NCI-H2029 (cell line): ENCODE measurements at places on chromosomes 13 and 19.

DNA sequence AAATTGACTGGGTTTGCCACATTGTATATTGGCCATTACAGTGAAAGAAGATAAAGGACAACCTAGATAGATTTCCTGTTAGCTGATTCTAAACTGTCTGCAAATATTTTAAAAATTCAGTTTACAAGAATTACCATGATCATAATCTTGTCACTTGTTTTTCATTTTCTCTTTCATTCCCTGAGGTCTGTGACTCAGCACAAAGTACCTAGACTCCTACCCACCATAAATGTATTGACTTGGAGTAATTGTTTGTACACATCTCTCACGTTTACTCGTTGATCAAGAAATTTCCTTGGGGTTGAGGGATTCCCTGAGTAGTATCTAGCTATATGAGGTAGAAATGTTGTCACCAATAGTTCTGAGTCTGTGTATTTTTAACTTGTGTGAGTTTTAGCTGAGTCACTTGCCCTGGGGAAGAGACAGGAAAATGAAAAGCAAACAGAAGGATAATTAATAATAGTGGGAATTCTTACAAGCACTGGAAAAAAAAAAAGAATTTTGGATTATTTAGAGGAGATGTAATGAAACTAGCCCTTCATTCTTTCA lies 299.2 kb upstream of the DACH1 start:
- DNase-seq = no peak

DNA sequence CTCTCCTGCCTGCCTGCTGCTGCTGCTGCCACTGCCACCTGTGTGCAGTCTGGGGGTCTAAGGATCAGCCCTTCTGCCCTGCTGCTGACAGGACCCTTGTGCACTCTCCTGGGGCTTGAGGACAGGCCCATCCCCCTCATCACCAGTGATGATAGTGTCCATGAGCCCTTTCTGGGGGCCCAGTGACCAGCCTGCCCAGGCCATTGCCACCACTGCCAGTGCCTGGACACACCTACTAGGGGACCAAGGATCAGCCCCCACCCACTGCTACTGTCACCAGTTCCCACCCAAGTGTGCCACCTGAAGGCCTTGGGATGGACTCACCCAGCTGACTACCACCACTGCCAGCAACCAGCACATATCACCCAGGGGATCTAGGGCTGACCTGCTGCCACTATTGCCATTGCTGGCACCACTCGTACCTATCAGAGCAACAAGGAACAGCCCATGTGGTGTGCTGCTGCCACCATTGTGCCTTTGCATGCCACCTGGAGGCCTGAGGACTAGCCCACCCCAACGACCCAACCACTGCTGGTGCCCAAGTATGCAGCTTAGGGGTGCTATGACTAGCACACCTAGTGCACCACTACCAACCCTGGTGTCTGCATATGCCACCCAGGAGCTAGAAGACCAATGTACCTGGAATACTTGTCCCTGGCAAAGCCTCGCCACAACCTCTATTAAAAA lies 994.3 kb downstream of the PCDH17 start:
- DNase-seq = no peak

GRCh38 chr19:13152974-13153568 lies 2.9 kb downstream of the IER2 start:
- peak; percentile 92 for DNase-seq

DNA sequence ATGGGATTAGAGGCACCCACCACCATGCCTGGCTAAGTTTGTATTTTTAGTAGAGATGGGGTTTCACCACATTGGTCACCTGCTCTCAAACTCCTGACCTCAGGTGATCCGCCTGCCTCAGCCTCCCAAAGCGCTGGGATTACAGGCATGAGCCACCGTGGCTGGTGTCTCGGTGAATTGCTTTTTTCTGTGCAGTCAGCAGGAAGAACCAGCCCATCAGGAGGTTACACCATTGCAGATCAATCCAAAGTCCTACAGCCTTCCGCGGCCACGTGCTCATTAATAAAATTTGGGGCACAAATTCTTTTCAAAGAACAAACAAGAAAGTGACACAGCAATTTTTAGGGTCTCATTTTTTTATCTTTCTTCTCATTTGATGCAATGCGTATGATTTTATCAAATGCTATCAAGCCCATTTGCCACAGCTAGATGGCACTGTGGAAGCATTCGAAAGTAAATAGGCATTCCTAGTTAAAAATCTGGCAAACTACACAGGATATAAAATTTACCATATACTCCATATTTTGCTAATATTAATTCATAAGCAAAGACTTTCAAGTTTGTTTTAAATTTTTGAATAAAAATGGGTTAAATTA lies 54.4 kb upstream of the ZNF835 start:
- no peak for DNase-seq

DNA sequence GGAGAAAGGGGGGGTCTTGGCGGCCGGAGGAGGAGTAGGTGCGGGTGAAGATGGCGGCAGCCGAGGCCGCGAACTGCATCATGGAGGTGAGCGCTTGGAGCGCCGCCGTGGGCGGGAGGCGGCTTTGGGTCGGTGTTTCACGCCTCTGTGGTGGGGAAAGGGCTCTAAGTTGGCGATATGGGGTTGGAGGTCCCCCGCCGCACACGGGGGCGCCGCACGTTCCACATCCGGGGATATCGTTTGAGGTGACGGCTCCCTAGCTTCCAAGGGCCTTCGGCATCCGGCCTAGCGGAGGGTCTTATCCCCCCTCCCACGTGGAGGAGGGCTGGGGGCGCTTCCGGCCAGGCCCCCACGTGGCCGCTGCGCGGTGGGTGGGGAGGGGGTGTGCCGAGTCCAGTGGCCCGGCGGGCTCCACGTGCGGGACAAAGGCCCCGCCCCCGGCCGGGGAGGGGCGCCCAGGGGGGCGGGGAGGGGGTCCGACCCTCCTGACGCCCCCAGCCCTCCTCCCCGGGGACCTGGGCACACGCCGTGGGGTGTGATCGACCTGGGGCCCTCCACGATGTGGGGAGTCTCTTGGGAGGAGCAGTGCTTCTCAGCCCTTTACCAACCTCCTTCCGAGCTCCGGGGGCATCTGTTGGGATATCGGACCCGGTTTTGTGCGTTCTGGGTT lies at the start of gene PRMT1:
Gene PRMT1, plus strand, starts transcription at position 41 of the 670 bp plus-strand sequence. Its CDS starts 10 bp downstream, at position 51.
- DNase-seq = no peak
